ENCODE measurements at places on chromosomes 12 and 14.

DNA sequence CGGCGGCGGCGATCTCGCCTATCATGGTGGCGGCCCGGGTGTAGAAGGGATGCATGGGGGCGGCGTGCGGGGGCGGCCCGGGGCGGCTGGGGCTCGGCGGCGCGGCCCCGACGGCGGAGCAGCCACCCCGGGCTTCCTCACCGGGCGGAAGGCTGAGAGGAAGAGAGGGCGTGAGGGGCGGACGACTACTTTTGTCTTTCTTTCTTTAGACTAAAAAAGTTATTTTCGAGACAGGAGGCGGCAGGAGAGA lies 240 bp downstream of the BTG1 start:
- DNase-seq, result no peak

DNA sequence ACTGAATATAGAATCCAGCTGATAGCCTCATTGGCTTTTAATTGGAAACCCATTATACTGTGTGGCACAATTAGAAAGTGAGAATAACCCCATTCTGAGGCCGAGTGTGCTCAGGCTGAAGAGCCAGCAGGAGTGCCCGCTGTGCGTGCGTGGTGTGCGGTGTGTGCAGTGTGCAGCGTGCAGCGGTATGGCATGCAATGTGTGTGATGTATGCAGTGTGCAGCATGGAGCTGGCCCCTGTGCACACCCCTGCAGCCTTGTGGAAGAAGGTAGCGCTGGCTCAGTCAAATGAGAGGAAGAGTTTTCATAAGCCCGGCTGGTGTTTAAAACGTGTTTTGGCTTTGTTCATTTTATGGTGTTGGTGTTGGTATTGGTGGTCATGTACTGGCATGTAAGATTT lies 22.9 kb downstream of the CKB start:
- no peak for DNase-seq

GRCh38 chr12:75917715-75918114 lies 113.9 kb downstream of the PHLDA1 start:
- no peak for DNase-seq

DNA sequence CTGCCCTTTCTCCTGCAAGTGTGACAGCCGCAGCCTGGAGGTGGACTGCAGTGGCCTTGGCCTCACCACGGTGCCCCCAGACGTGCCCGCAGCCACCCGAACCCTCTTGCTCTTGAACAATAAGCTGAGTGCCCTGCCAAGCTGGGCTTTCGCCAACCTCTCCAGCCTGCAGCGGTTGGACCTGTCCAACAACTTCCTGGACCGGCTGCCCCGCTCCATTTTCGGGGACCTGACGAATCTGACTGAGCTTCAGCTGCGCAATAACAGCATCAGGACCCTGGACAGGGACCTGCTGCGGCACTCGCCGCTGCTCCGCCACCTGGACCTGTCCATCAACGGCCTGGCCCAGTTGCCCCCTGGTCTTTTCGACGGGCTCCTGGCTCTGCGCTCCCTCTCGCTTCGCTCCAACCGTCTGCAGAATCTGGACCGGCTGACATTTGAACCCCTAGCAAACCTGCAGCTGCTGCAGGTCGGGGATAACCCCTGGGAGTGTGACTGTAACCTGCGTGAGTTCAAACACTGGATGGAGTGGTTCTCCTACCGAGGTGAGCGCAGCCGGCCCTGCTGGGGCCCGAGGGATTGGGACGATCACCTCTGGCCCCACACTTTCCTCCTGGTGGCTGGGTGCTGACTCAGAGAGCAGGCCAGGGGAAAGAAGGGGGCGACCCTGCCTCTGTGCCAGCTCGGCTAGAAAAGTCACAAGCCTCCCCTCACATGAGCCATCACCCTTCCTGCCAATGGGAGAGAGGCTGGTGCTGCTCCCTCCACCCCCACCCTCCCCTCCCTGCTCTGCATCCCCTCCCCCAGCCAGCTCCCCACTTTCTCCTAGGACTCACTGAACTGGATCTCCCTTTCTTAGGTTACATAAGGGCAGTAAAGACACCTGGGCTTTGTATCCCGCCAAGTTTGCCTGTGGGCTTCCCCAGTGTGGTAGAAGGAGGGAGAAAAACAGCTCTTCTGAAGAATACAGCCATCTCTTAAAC lies 10.9 kb downstream of the LRTM2 start:
- no peak for DNase-seq

DNA sequence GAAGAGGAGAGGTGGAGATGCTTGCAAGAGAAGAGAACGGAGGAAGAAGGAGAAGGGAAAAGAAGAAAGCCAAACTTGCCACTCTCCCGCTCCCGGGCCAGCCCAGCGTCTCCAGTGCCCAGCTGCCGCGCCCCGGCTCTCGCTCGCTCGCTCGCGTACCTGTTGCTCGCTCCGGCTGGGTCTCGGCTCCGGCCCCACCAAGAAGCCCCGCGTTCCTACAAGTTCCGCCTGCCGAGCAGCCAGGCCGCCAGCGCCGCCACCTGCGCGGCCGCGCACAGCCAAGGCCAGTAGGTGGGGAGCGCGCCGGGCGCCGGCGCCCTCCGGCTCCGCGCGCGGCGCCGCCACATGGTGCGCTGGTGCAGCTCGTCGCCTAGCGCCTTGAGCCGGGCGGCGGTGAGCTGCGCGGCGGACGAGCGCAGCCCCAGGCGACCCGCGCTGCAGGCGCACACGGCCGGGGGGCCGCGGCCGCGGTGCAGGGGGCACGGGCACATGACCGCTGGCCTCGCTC lies 370 bp downstream of the HRK start:
- peak; percentile 62 for DNase-seq

- DNase-seq, result no peak
Observed at GRCh38 chr14:69845787-69846186, 33.4 kb upstream of the SMOC1 start.

Measured in GM12865 (cell line).